Activated T-cell treated with anti-CD3 and anti-CD28 coated beads, Interleukin-2, amount 50 U/mL, for 24 hours (primary cell): ENCODE measurements at places on chromosomes 13 and 19.
A peak's percentile ranks its signal among the peaks of the same experiment; 100 is the strongest.

GRCh38 chr19:18562086-18562485 lies 4.4 kb downstream of the KXD1 start:
- peak overlapping the region; percentile 56 for H3K27ac ChIP-seq
- DNase-seq = no peak
- H3K36me3 ChIP-seq = peaks cover 82% of the 10 kb centered on the region
- peaks cover 22% of the 10 kb centered on the region for H3K4me1 ChIP-seq

DNA sequence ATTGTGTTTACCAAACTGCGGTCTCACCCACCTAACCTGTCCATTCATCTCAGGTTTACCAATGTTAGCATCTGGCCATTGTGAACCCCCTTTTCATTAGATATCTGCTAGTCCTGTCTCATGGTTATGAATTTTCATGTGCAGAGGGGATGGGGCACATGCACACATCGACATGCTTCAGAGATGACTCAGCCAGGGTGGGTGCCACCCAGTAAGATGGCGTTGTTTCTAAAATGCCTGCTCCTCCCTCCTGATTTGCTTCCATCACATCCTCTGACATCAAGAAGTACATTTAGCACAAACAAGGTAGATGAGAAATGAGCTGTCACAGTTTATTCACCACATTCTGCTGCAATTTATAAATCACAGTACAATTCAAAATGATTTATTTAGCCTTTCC lies 51.3 kb downstream of the GPALPP1 start:
- H3K4me3 ChIP-seq = no peak overlapping the region
- no peak overlapping the region for H3K27ac ChIP-seq
- peaks cover 11% of the 10 kb centered on the region for H3K36me3 ChIP-seq
- DNase-seq = no peak
- no peaks in the 10 kb centered on the region for H3K27me3 ChIP-seq
- H3K4me1 ChIP-seq = peaks cover 4% of the 10 kb centered on the region

- no peaks in the 10 kb centered on the region for H3K36me3 ChIP-seq
- no peak overlapping the region for H3K27ac ChIP-seq
- DNase-seq = no peak
These were observed 263.7 kb downstream of the TEX29 start for GRCh38 chr13:111584101-111584672.

DNA sequence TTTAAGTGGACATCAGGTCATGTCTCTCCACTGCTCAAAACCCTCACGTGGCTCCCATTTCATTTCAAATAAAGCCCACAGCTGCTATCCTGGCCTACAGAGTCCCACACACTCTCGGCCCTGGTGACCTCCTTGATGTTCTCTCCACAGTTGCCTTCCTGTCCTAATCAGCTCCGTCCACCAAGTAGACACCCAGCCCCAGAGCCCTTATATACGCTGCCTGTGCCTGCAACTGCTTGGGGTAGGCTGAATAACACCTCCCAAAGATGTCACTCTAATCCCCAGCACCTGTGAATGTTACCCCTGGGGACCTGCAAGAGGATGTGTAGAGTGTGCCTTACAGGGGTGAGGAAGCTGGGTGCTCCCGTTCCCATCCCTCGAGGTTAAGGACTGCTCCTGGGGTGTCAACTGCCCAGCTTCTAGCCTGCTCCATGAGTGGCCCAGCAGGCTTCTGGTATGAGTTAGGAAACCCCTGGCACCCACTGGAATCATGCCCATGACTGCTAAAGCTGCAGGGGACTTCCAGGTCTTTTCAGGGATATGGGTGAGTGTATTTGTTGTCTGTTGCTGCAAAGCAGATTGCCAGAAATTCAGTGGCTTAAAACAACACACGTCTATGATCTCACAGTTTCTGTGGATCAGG lies 6.0 kb downstream of the FAM187B start:
- H3K36me3 ChIP-seq = no peaks in the 10 kb centered on the region
- peak; percentile 23 for DNase-seq
- no peak overlapping the region for H3K27ac ChIP-seq
- H3K4me3 ChIP-seq = no peak overlapping the region
- peaks cover 28% of the 10 kb centered on the region for H3K4me1 ChIP-seq

DNA sequence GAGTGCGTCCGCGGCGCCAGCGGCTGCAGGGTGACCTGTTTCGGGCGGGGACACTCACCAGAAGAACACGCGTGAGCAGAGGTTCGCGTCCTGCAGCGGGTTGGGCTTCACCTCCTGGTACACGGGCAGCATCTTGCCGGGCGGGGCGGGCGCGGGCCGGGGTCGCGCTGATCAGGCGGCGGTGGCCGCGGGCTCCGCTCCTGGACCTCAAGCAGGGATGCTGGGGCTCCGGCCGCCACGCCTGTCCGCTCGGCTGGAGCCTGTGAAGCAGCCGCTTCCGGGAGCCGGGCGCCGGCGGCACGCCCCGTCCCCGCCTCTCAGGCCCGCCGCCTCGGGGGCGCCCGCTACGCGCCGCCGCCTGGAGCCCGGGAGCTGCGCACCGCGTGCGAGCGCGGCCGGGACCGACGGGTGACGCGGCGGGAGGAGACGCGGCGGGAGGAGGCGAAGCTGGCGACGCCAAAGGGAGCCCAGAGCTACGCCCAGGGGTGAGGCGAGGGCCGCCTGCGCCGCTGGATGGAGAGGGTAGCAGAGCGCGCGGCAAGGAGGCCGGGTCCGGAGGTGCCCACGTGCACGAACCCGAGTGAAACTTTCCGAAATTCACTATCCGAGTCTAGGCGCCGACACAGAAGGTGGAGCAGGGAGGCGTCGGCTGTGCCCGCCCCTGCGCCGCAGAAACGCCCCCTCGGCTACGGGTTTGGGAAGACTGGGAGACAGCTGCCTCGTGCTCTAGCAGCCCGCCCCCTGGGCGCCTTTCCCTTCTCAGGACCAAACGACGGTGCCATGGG lies at the start of gene ABCC4:
ABCC4 (minus strand) TSS at position 269 of the 785 bp plus-strand sequence; CDS start at position 132, 137 bp downstream.
- peaks cover 10% of the 10 kb centered on the region for H3K27me3 ChIP-seq
- H3K36me3 ChIP-seq = peaks cover 16% of the 10 kb centered on the region
- peak within 1 kb of the TSS; percentile 82 for H3K27ac ChIP-seq
- peak; percentile 84 for DNase-seq

GRCh38 chr13:37615276-37615675 lies 16.7 kb upstream of the POSTN start:
- H3K36me3 ChIP-seq = no peaks in the 10 kb centered on the region
- H3K4me1 ChIP-seq = no peaks in the 10 kb centered on the region
- H3K4me3 ChIP-seq = no peak overlapping the region
- no peak overlapping the region for H3K27ac ChIP-seq

DNA sequence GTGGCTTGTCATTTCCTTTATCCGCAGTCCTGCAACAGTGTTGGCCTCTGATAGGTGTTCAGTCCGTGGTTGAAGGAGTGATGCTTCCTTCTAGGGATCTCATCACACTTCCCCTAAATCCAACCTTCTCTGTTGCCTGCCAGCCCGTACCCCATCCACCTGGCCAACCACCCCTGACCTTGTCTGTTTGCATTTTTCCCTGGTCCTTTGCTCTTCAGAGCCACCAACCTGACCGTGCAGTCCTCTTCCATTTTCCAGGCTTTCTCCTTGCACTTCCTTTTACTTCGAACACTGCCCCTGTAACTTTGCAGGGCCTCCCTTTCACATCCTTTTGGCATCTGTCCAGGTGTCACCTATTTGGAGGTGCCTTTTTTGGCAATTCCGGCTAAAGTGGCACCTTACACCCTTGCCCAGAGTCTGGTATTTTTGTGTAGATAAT lies 696 bp downstream of the ZNF460 start:
- DNase-seq = peak; percentile 41
- H3K36me3 ChIP-seq = peaks cover 66% of the 10 kb centered on the region
- H3K27ac ChIP-seq = no peak overlapping the region
- H3K27me3 ChIP-seq = no peaks in the 10 kb centered on the region
- H3K4me3 ChIP-seq = no peak overlapping the region

- H3K4me1 ChIP-seq = peaks cover 9% of the 10 kb centered on the region
- no peak for DNase-seq
These were observed 92.5 kb downstream of the PTPRS start for GRCh38 chr19:5247957-5248705.
